ENCODE measurements at places on chromosomes 7 and 10.

DNA sequence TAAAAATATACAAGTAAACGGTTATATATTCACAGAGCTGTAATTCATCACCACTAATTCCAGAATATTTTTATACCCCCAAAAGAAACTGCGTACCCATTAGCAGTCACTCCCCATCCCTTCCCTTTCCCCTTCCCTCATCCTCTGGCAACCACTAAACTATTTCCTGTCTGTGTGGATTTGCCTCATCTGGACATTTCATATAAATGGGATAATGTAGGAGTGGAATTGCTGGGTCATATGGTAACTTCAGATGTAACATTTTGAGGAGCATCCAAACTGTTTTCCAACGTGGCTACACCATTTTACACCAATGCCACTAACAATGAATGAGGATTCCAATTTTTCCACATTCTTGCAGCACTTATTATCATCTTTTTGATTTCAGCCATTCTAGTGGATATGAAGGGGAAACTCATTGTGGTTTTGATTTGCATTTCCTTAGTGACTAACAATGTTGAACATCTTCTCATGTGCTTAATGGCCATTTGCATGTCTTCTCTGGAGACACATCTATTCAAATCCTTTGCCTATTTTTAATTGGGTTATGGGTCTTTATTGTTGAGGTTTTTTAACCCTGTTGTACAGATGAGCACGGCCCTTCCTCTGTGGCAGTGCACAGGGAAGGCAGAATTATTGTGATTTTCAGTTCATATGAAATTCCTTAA, 79.2 kb downstream of the RBM20 start:
- no peak for DNase-seq

DNA sequence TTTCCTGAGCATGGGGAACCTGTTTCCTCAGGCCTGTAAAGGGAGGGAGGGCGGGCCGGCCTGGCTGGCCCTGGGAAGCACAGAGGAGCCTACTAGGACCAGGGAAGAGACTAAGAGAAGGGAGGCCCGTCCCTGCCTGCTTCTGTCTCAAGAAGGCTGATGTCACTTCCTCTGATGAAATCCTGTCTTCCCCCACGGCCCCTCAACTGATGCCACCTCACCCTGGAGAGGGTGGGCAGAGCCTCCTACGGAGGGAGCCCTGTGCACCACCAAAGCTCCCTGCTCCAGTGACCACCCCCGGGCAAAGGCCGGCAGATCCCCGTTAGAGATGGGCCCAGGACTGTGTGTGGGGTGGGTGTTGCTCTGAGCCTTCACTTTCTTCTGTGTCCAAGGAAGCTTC, 1.0 kb upstream of the PILRA start:
- no peak for DNase-seq

DNA sequence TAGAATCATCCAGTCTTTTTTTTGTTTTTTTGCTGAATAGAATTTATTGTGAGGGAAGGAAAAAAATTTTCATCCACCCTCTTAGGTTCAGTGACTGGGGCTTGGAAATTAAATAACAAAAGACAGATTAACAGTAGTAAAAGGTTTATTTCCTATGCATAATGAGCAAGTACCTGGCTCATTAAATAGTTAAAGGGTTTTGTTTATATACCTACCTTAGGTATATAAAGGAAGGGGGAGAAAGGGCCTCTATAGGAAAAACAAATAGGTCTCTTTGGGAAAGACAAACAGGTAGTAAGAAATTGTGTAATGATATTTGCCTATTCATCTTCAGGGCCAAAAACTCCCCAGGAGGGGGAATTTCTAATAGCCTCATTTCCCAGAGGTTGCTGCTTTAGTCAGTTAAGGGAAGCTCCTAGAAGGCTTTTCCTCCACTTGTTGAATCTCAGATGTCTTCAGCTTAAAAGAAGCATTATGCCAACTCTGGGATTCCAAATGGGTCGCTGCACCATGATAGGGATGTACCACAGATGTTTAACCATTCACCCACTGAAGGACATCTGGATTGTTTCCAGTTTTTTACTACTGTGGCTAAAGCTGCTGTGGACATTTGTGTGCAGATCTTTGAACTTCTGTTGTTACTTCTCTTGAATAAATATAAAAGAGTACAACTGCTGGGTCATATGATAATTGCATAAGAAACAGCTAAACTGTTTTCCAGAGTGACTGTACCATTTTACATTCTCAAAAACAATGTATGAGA, 11.3 kb downstream of the ACADSB start:
- no peak for DNase-seq

GRCh38 chr7:94288096-94288495, 106.6 kb upstream of the COL1A2 start:
- no peak for DNase-seq

GRCh38 chr7:127034186-127034806, 218.4 kb downstream of the GRM8 start:
- no peak for DNase-seq

- no peak for DNase-seq
These were observed 131.0 kb upstream of the DNAJB12 start for GRCh38 chr10:72485701-72486100.

DNA sequence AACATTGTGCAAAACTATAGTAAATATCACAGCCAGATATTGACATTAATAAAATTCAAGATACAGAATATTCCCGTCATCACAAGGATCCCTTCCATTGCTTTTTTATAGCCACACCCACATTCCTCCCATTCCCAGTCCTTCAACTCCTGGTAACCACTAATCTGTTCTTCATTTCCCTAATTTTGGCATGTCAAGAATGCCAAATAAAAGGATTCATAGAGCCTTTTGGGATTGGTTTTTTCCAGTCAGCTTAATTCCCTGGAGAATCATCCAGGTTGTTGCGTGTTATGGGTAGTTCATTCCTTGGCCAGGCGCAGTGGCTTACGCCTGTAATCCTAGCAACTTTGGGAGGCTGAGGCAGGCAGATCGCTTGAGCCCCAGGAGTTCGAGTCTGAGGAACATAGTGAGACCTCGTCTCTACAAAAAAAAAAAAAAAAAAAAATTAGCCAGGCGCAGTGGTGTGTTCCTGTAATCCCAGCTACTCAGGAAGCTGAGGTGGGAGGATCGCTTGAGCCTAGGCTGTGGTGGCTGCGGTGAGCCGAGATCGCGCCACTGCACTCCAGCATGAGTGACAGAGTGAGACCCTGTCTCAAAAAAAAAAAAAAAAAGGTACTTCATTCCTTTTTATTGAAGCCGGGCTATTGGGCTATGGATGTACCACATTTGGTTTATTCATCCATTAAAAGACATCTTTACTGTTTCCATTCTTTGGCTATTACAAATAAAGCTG, 2.7 kb downstream of the OGDH start:
- no peak for DNase-seq

- DNase-seq = no peak
These were observed 232.4 kb upstream of the MYO3A start for GRCh38 chr10:25701652-25702051.

DNA sequence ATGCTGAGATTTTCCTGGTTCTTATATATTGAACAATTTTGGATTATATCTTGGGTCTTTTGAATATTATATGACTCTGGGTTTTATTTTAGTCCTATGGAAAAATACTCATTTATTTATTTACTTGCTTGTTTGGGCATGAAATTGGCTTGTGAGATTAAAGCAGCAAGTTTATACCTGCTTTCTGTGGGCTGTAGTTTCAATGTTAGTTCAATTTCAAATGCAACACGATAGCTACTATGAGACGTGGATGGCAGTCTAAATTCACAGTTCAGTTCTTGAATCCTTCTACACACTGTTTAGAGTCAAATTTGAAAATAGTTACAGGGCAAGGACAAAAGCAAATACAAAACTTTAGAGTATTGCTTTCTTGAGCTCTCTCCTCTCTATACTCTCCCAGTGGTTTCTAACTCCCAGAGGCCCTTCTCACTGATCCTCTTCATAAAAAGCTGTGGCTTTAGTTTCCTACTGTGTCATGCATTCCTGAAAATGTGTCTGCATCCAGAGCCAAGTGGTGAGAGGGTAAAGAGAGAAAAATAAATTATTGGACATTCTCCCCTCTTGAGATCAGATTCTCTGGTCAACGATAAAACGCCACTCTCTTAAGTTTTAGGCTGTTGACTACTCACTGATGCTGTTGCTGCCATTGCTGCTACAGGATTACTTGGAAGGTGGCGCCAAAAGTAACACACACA, 34.4 kb downstream of the POLR1F start:
- DNase-seq = no peak

DNA sequence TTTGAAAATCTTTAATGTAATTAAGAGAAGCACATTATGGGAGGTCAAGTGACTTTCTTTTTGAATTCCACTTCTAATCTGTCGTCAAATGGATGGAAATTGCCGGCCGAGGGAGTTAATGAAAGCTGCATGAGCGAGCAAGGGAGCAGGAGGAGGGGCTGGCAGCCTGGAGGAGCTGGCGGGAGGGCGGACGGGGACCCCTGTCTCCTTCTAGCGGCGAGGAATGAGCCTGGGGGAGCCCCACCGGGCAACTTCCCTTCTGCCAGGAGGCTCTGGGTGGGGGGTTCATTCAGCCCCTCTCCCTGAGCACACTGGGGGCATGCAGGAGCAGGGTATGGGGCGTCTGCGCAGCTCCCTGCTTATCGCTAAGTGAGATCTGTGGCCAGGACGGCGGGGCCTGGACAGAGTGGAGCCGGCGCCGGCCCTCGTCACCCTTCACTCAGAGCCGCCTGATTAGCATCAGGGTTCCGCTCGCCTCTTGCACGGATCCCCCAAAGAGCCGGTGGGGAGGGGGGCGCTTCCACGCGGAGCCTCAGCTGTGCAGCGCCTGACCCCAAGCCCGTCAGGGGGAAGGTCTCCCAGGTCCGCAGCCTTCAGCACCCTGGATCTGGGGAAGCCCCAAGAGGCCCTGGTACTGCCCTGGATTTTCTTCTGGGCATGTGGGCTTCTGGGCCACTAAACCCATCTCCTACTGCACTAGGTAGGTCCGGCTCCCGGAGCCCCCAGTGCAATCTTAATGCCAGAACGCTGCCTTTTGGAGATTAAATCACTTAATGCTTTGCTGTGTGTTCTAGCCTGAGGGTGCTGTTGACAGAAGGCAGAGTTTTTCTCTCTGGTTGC, 680.8 kb downstream of the LRMDA start:
- no peak for DNase-seq

DNA sequence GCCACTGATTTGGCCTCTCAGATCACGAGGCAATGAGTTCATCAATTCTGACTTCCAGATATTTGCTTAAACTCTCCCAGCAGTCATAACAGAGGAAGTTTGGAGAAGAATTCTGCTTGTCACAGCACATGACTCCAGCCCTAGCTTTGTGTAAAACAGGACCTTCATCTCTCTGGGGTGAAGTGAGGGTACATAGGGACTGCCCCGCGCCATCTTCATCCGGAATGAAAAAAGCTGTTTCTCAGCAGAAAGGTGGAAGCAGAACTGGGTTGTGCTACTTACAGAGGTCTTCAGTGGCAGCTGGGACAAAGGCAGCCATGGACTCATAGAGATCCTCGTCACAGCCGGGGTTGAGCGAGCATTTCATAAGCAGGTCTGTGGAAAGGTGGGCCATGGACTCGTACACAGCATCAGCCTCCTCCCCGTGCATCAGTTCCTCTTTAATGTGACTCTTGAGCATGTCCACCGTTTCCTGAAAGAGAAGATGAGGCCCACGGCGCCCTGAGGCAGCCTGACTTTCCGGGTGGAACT, 58.4 kb upstream of the TM9SF3 start:
- no peak for DNase-seq

GRCh38 chr10:76270464-76270863, 839.0 kb downstream of the LRMDA start:
- no peak for DNase-seq

GRCh38 chr7:93147363-93147762, 822 bp downstream of the SAMD9L start:
- peak; percentile 68 for DNase-seq

GRCh38 chr7:136657482-136657921, 210.9 kb upstream of the CHRM2 start:
- no peak for DNase-seq

- no peak for DNase-seq
These were observed 74.5 kb upstream of the PTPRZ1 start for GRCh38 chr7:121798453-121798840.

DNA sequence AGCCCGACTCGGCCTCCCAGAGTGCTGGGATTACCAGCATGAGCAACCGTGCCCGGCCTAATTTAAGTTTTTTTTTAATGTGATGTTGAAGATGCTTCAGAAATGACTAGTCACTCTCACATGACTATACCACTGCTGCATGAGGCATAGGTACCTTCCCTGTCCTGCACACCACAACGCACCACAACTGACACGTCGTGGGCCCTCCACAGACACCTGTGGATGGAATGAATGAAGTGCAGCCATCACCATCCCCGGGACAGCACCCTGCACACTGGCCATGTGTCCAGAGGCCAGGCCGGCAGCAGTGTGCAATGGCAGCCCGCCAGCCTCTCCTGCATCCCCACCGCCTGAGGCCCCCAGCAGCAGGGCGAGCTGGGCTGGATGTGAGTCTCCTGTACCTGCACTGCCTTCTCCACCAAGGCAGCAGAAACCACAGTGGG, 55.1 kb downstream of the VOPP1 start:
- DNase-seq = no peak

DNA sequence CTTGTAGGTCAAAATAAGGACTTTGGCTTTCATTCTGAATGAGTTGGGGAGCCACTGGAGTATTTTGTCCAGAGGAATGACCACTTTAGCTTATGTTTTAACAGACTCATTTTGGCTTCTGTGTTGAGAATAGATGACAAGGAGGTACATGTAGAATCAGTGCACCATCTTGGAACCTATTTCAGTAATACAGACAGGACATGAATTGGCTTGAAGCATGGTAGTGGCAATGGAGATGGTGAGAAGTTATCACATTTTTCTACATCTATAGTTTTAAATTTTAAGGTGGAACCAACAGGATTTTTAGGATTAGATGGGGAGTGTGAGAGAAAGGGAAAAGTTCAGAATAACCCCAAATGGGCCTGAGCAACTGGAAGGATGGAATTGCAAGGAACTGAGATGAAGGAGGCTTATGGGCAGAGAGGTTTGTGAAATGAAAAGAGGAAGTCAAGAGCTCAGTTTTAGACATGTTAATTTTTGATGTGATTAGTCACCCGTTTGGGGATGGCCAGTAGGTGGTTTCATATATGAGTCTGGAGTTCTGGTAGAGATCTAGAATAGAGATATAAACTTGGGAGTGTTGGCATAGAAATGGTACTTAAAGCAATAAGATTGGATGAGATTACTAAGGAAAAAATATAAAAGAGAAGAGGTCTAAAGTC, 89.2 kb upstream of the JAZF1 start:
- no peak for DNase-seq

GRCh38 chr10:23158370-23158769, 33.7 kb upstream of the PTF1A start:
- DNase-seq = no peak

GRCh38 chr10:111177379-111177778, 100.5 kb downstream of the ADRA2A start:
- DNase-seq = no peak

DNA sequence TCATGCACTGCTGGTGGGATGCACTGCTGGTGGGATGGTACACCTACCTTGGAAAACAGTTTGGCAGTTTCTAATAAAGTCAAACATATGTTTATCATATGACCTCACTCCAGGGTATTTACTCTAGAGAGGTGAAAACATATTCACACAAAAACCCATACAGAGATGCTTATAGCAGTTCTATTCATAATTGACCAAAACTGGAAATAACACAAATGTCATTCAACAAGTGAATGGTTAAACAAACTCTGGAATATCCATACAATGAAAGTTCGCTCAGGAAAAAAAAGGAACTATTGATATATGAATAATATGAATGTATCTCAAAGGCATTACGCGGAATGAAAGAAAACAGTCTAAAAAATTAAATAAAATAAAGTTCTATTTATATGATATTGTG, 19.5 kb downstream of the CCDC71L start:
- no peak for DNase-seq

- DNase-seq = no peak
These were observed 4.0 kb upstream of the SMARCD3 start for GRCh38 chr7:151252561-151252835.
